DMS53 (cell line): ENCODE measurements at places on chromosomes 12 and 14.

DNA sequence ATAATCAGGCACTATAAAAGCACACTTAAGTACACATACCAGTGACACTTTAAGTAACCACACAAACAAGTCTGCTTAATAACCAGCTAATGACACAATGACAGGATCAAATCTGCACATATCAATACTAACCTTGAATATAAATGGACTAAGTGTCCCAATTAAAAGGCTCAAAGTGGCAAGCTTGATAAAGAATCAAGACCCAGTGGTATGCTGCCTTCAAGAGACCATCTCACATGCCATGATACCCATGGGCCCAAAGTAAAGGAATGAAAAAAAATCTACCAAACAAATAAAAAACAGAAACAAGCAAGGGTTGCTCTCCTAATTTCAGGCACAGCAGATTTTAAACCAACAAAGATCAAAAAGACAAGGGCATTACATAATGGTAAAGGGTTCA is 470.4 kb downstream of the TRHDE start:
- DNase-seq: no peak

GRCh38 chr12:43789941-43790340 is 16.2 kb downstream of the TWF1 start:
- peak; percentile 68 for DNase-seq

DNA sequence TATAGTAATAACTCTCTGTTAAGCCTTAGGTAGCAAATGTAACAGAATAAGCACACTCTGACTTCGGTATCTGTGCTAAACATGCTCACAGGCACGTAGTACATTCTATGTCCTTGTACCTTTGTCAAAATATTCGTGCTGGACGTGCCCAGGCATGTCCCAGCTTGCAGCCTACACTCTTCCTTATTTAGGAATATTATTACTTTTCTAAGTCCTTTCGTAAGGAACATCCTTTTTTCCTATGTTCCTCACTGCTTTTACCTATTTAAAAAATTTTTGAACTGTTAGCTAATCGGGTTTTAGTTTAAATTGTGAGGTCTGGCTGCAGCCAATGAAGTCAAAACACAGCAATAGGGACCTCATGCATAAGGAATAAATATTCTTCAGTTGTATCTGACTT is 24.1 kb upstream of the UBC start:
- DNase-seq: no peak

DNA sequence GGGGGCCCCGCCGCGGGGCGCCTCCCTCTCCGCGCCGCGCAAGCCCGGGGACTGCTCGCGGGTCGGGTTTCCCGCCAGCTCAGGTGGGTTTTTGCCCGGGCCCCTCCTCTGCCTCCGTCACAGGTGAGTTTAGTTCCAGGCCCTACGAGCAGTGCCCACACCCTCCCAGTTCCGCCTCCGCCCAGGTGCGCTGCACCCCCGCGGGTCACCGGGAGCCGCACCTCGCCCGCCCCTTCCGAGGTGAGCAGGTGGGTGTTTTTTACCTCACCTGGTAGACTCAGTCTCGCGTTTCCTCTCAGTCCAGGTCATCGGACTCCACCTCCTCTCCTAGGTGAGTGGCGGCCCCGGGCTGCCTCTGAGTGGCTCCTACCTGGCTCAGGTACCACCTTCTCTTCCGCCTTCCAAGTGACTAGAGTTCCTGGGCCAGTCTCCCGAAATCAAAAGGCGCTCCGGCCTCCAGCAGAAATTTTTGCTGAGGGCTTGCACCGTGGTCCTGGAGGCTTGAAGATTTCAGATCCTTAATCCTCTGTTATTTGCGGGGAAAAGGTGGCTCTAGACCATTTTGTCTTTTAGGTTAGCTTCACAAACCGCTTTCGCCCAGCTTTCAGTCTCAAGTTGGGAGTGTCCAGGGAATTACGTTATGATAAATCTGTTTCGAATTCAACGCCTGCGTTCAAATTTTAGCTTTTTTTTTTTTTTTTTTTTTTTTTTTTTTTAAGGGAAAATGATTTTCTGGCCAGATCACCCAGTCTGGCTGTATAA is at the start of gene TMEM30B:
TMEM30B (minus strand) TSS at position 153 of the 762 bp plus-strand sequence. CDS start 191 bp downstream, outside the sequence.
- DNase-seq: peak; percentile 97

DNA sequence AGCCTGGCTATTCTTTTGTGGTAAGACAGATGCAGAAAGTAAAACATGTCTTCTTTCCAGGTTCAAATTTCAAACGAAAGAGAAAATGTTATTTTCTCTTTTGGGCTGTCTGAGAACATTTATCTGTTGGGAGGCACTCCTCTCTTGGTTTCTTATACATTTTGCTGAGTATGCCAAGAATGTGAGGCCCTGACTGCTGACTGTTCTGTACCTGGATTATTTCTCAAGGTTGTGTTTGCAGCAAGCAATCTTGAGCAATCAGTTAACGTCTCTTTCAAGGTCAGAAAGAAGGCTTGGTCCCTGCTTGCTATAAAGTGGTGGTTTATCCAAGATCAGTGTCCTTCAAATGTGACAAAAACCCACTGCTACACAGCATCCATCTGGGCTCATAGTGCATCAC is 9.8 kb downstream of the SSTR1 start:
- no peak for DNase-seq

GRCh38 chr12:92505254-92506231 is 197.2 kb upstream of the PLEKHG7 start:
- peak; percentile 61 for DNase-seq

DNA sequence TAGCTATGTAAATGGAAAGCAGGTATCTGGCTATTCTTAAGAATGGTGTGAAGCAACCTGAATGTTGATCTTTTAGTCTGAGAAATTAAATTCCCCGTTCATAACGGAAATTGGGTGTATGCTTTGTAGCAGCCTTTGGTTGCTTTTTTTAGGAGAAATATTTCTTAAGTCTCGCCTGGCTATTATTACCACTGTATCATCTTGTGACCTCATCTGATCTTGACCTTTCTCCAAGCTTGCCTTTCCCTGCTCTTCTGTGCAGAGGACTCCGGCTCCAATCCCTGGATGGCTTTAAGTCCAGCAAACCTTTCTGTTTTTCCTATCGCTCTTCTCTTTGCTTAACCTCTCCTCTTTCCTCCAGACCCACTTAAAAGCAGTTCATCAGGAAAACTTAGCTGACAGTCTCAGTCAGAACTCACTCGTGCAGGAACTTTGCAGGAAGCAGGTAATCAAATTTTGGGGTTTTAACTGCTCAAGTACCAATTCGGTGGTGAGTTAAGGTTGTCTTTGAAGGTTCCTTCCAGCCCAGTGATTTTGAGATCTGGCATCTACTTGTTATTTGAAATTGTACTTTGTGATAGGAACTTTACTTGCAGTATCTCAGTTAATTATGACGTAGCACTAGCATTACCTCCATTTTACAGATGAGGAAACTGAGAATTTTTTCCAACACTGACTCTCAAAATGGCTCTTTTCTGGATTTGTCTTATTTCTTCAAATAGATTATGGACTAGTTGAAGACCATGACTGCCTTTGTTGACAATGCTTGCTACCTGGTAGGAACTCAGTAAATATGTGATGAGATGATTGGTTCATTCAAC is 14.1 kb downstream of the PPFIBP1 start:
- no peak for DNase-seq

DNA sequence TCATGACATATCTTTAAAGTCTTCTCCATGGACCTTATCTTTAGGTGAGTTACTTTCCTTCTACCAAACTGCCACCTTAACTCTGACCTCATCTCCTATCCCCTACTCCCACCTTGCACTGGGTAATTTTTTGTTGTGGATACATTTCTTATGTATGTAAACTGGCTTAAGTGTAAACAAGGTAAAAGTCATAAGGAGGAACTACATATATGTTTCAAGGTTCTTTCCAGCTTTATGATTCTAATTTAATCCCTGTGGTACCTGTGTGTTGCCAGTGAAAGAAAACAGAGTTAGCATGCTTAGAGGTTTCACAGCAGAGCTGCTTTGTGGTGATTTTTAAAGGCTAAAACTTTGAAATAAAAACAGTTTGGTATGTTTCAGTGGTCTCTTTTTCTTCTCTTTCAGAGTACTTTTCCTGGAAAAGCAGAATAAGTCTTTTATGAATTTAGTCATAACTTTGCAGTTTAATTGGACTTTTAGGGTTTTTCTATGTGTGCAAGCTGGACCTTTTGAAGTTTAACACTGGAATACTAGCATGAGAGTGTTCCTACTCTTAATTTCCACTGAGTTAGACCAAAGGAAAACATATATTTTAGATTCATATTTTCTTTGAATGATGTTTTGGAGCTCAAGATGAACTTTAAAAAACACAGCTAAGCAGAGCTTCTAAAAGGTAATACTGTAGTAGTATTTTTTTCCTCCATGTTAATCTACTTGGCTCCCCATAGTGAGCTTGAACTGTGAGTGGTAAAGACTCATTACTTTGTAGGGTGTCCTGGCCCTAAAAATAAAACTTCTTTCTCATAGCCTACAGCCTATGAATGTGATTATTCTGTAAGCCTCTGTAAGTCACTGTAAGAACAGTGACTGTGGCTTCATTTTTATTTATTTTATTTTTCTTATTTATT is 105.4 kb downstream of the FUT8 start:
- DNase-seq: no peak

- DNase-seq: no peak
These were observed 10.1 kb upstream of the TBPL2 start for GRCh38 chr14:55450539-55450938.

DNA sequence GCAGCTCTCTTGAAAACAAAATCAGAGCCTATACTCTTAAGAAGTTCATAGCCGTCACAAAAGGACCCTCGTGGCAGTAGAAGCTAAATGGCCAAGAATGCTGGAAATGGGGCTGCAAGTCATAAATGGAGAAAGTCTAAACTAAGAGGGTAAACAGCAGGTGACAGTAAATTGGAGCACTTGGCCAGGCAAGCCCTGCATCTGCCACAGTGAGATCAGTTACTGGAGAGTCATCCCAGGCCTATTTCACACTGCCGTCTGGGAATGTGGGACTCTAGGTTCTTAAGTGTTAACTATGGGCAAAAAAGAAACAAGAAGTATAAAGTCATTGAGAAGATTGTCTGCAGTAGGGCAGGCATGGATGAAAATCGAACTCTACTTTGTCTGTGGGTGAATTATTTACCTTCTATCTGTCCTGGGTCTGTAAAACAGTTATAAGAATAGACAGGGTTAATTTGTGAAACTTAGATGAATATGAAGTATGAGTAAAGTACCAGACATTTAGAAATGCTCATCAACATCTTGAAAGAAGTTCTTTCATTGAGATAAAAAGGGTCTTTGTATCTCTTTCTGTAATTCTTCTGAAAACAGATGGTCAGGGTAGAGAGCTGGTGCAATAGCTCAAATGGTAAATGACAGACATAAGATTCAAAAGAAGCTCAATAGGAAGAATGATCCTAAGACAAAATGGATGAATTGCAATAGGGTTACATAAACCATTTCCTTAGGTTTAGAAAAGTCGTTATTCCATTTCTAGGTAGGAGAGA is 792.5 kb downstream of the DIO2 start:
- no peak for DNase-seq

DNA sequence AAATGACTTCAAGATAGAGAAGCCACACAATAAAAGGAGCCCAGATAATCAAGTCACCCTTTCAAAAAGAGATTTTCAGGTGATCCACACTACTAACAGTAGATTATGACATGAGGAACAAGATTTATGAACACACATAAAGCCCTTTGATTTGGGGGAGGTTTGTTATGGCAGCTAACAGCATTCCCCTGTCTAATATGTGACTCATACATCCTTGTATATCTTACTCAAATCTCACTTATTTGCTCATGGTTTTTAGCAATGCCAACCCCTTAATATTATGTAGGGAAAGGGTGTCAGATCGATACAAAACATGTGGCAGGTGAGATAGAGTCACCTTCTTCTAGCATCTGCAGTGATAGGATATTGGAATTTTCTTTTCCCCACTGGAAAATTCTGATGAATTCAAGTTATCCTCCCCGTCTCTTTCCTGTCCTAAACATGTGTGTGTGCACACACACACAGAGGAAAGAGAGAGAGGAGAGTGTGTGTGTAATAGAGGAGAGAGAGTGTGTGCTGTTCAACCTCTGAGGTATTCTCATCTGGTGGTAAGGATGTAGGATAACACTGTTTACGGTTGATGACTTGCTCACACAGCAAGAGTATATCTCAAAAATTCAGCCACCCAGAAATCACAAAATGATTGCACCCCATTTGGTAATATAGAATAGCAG is 319.9 kb downstream of the KCNC2 start:
- DNase-seq: peak; percentile 85

- no peak for DNase-seq
These were observed 20.4 kb downstream of the RGS6 start for GRCh38 chr14:71952381-71953363.

DNA sequence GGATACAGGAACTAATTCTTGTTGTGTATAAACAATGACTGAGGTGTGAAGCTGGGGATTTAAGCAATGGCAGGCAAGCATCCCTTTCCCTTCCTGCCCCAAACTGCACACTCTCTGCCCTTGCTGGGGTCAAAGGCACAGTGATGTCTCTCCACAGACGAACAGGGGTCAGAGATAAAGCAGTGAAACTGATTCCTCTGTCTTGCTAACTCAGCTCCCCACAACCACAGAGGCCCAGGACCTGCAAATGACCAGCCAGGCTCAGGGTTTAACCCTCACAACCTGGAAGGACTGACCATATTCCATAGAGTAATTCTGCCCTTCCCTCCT is 67.2 kb downstream of the CCDC88C start:
- no peak for DNase-seq

- peak; percentile 98 for DNase-seq
These were observed 160.0 kb upstream of the SOX5 start for GRCh38 chr12:24109381-24110039.

DNA sequence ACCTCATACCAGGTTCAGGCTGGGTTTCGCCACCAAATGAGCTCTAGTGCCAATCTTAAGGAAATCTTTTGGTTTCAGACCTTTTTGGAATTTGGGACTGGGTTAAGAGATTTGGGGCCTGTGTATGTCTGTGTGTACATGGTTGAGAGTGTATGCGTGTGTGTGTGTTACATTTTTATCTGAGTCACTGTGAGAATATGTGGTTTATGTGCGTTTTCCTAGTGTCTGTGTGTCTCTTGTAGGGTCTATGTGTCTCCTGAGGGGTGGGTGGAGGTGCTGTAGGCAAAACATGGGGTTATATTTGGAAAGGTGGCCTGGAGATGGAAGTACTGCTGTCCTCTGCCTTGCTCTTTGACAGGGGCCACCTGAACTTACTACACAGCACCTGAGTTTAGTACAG is 17.9 kb downstream of the C12orf43 start:
- DNase-seq: no peak

DNA sequence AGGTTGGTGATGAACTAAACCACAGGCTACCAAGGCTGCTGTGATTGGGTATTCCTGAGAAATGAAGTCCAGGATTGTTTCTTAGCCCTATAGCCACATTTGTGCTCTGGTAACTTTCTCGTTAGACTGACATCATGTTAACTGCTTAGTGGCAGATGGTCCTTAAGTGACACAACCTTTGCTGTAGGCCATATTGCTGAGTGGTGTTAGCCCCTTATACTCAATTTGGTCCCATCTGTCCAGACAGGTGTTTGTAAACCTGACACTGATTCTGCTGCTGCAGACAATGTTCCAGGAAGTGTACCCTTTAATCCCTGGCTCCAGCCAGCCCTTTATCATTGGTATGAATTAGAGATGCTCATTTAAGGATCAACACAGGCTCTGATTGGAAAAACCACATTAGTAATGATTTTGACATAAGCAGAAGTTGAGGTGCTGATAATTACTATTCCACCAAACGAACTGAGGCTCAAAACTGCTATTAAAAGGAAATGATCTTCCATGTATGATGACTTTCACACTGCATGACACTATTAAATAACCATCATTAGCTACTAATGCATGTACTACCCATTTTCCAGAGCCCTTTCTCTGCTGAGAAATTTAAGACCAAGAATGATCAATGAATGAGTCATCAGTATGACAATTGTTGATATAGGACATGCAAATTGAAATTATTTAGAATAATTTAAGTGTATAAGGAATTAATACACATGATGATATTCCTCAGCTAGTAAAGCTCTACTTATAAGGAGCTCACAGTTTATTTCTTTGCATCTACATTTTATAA is 3.6 kb upstream of the SSTR1 start:
- DNase-seq: no peak

GRCh38 chr12:31872831-31873604 is 86.2 kb upstream of the RESF1 start:
- DNase-seq: no peak
